ENCODE measurements at places on chromosomes 13 and 19.
A peak's percentile ranks its signal among the peaks of the same experiment; 100 is the strongest.

GRCh38 chr19:41935760-41936415, 7.6 kb upstream of the ERFL start:
- no peak for DNase-seq

DNA sequence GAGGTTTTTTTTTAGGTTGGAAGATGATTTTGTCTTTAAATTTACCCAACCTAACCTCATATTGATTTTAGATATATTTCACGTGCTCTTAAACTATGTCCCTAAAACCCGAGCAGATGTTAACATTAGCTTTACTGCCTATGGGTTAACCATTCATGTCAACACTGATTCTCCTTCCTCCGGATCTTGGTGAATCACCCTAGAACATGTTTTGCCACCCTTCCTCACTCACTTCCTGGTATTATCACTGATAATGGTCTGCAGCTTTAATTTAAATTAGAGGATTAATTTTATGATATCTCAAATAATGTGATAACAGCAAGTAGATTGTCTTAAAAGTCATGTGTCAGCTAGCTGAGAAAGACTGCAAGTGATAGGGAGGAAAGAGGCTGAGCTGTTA, 31.9 kb downstream of the HTR2A start:
- no peak for DNase-seq

- DNase-seq = no peak
Observed at GRCh38 chr19:12994701-12995595, at the start of gene NFIX. Gene NFIX (plus strand): TSS chr19:12995475. CDS start chr19:12995838, 363 bp downstream.

DNA sequence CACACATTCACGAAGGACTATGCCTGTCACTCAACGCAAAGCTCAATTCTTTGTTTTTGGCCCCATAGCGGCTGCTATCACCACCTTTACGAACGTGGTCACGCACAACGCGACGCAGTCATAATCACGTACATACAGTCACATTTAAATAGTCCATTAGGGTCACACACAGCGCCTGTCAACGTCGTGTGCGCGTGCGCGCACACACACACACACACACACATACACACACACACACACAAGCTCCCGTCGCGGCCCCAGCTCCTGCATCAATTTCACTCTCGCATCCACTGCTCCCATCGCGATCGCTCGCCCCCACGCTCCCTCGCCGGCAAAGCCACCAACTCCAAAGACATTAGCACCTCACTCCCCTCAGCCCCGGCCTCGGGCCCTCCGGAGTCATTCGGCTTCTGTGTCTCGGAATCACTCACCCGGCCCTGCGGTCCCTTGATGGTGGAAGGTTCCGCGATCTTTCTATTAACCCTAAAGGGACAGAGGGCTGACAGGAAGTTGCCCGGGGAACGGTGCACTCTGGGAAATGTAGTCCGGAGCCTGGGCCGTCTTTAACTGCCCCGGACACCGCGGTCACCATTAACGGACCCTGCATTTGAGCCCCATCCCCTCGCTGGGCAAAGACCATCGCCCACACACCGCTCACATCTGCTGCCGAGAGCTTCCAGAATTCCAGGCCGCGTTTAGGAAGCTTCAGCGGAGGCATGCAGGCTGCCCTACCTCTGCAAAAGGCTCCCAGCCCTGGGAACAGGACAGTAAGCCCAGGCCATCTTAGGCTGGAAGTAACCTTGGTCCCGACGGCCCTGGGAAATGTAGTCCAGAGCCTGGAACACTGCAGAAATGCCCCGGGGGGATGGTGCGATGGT, at the start of gene ZNF790:
TSS of gene ZNF790 (minus strand) at position 482 of the 878 bp plus-strand sequence. CDS start 12,768 bp downstream, outside the sequence.
- peak; percentile 78 for DNase-seq

- no peak for DNase-seq
Observed at GRCh38 chr19:56751078-56751489, 79.5 kb upstream of the ZNF835 start.

DNA sequence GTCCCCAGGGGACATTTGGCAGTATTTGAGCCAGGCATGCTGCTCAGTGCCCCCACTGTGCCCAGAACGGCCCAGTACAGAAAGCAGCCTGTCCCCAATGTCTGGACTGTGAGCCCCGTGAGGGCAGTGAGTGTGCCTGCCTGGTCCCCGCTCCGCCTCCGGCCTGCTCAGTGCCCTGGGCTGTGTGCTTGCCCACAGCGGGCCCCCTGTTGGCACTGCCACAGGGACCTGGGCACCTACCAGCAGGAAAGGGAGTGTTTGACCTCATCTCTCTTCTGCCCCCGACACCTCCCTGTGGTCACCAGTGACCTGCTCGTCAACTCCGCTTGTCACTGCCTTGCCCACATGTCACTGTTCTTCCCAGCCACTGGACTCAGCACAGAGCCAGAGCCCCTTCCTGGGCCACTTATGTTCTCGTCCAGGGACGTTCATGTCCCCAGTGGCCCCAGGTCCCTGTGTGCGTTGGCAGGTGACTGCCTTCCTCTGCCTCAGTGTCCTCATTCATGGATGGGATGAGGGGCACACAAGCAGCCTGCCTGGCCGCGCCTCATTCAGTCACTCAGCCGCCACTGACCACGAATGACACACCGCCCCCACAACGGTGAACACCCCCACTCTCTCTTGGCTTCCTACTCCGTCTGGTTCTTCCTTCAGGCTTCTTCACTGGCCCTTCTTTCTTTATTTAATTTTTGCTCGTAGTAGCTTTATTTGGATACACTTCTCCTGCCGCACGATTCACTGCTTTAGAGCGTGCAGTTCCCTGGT, 2.8 kb downstream of the FZR1 start:
- DNase-seq = no peak

DNA sequence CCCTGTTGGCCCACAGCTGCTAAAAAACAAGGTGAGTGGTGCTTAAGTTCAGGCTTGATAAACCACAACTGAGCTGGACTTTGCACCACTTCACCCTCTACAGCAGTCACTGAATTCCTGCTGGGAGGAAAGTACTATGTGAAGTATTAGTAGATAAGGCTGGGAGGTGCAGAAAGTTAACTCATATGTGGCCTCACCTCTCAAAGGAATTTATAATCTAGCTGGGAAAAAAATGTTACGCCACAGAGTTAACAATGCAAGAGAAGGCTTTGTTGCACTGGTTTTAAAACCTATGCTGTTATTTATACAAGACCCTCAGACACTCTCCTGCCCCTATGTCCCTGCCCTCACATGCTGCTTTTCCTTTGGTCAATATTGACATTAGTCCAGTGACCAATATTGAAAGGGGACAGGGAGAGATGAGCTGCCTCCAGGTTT, 60.9 kb downstream of the LIG4 start:
- DNase-seq = no peak

- DNase-seq = no peak
Observed at GRCh38 chr19:48837687-48838086, 1.4 kb upstream of the HSD17B14 start.

DNA sequence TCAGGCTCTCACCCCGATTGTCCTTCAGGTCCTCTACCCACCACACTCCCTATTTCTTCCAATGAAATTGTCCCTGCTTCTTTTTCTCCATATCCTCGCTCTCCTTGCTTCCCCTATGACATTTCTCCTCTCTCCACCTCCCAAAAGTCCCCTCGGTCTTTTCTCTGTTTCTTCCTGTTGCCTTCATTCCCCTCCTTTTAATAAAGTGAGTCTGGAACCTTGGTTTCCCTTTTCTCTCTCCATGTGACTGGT, 676 bp upstream of the ZNF574 start:
- DNase-seq = no peak

- no peak for DNase-seq
Observed at GRCh38 chr13:104872153-104872552, 1663.3 kb downstream of the EFNB2 start.

DNA sequence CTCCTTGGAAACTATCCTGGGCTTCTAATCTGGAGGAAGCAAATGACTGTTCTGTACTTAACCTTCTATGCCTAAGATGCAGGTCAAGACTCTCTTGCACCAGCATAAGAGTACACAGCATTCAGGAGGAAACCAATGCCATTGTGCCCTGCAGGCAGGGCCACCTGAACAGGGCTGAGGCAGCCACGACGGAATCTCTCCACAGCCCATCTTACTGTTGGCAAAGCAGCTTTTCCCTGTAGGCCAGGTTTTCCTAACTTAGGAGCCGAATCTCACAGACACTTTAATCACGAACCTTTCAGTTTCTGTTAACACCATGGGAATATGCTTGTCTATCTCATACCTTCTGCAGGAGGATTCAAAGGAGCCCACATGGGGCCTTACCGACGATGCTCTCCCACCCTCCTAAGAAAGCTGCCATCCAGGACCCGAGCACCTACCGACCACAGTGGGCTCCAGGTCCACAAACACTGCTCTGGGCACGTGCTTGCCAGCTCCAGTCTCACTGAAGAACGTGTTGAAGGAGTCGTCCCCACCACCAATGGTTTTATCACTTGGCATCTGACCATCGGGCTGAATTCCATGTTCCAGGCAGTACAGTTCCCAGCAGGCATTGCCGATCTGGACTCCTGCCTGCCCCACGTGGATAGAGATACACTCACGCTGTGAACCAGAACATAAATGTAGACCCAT, 2.6 kb downstream of the TUBA3C start:
- no peak for DNase-seq

GRCh38 chr13:19864746-19865309, 1.4 kb upstream of the ZMYM5 start:
- DNase-seq = peak; percentile 74

GRCh38 chr13:99642006-99642405, 140.7 kb downstream of the TM9SF2 start:
- DNase-seq = no peak

DNA sequence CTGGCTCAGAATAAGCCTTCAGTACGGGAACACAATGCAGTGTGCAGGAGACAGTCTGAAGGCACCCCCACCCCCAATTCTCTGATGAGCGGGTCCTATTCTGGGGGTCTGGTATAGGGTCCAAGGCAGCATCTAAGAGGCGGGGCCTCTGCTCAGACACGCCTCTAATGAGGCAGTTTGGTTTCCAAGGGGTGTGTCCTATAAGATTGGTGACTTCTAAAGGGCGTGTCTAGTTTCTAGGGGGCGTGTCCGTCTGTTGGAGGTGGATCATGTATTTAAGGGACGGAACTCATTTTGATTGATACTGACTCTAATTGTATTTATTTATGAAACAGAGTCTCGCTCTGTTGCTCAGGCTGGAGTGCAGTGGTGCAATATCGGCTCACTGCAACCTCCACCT, 8.7 kb downstream of the FIZ1 start:
- DNase-seq = no peak

DNA sequence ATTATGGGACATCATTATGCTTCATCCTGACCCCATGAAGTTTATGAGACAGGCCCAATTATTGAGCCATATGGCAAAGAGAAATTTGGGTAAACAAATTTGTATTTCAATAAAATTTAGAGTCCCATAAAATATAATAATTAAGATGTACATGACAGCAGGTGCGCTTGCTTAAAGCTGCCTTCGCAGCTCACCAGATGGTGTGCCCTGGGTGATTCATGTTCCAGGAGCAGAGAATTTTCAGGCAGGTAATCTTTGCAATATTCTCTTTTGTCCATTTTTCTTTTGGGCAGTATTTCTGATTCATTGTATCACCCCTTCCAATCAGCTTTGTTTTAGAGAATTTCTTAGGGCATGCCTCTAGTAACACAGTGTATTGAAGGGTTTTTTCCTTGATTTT, 39.5 kb upstream of the WASF3 start:
- DNase-seq = no peak

DNA sequence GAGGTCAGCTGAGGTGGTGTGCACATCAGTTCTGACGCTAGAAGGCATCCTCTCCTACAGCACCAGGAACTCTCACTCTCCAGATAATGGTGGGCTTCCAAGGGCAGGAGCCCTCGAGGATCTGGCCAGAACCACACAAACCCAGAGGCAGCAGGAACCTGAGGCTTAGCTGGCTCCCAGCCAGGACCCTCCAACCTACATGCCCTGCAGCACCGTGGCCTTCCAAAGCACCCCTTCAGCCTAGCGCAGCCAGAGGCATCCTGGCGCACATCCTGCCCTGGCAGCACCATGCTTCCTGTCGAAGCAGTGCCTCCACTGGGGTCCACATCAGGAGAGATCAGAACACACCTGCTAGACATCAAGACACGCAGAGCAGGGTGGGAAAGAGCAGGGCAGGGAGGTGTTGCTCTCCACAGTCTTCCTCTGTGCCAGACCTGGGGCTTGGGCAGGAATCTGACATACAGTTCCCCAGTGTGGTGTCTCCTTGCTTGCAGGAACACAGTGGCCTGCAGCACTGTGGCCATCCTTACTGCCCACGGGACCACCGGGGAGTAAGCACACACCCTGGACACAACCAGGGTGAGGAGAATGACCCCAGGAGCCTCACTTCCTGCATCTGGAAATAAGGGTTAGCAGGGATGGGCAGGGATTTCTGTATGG, 21.7 kb downstream of the TUBA3C start:
- DNase-seq = no peak

GRCh38 chr13:53052675-53053074, 24.1 kb downstream of the OLFM4 start:
- DNase-seq = no peak

DNA sequence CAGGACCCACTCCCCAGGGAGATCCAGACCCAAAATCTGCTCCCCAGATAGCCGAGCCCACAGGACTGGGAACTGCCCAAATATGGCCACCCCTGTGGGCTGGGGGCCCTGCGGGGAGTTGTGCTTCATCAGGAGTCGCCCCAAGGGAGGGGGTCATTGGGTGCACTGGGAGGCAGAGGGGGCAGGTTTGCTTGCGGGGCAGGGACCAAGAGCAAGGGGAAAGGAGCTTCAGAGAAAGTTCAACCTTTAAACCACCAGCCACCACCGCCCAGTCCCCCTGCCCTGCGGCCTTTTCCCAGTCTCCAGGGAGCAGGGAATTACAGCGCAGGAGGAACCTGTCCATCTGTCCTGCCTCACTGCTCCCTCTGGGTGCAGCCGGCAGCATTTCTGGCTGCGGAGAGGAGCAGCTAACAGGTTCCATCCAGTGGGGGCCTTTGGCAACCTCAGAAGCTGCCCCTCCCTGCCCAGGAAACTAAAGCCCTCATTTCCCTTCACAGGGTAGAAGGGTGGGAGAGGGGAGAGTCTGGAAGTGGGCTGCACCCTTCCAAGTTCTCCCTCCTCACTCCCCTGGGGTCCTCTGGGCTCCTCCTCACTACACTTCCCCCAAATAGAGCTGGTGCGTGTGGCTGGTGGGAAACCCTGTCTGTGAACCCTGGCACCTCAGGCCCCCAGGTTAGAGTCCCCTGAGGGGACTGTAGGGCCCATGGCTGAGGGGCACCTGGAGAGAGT, 13.8 kb upstream of the ASF1B start:
- no peak for DNase-seq

GRCh38 chr19:39997638-39998216, 867 bp downstream of the ZNF546 start:
- no peak for DNase-seq

- no peak for DNase-seq
Observed at GRCh38 chr19:8371011-8371804, 7.3 kb downstream of the ANGPTL4 start.

- DNase-seq = peak; percentile 97
Observed at GRCh38 chr19:1652471-1653299, at the start of gene TCF3. Gene TCF3 (minus strand): TSS chr19:1652615. CDS start chr19:1650248, 2,367 bp downstream.

GRCh38 chr13:97999653-98000052, 46.2 kb downstream of the IPO5 start:
- DNase-seq = no peak

GRCh38 chr13:46775385-46776107, 21.4 kb downstream of the ESD start:
- DNase-seq = no peak
